C1 segment of cervical spinal cord (tissue), 14 donors: ENCODE measurements at places on chromosomes 16 and 17.

DNA sequence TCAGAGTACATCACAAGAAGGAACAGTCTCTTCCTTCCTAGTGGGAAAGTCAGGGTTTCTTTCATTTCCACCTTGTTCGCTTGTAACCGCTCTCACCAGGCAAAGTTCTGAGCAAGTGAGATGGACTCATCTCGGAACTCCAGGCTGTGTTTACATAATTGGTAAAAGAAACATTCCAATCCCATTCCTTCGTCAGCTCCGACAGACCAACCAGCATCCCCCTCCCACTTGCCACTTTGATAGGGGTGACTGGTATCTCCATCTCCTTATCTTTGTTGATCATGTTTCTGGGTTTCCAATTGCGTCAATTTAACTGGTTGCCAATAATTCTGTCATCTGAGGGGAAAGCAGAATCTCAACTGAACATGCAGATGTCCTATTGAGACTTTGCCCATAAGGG, 36.8 kb upstream of the LYRM9 start:
- DNase-seq, result no peak

GRCh38 chr16:5922686-5923085, 825.1 kb upstream of the EEF2KMT start:
- DNase-seq, result no peak

- DNase-seq, result no peak
These were observed 174.1 kb upstream of the MPHOSPH6 start for GRCh38 chr16:82344157-82344556.

- DNase-seq, result no peak
These were observed 15.5 kb downstream of the IKZF3 start for GRCh38 chr17:39848600-39848999.
